ENCODE measurements at places on chromosomes 1 and 21. TPM values are rescaled to one million over a fixed set of nuclear protein-coding genes. Genes with fewer than 3 reads are reported as not detected.

WNT3A gene
- total RNA-seq: 0.21 TPM

LGR6 gene
- 9.2 TPM for total RNA-seq

HLX gene
- total RNA-seq: 7.5 TPM

GRCh38 chr1:26787381-26787705, 407 bp upstream of the PIGV start:
- DNase-seq: no peak

EFCAB7 gene
- 8.7 TPM for total RNA-seq

DNA sequence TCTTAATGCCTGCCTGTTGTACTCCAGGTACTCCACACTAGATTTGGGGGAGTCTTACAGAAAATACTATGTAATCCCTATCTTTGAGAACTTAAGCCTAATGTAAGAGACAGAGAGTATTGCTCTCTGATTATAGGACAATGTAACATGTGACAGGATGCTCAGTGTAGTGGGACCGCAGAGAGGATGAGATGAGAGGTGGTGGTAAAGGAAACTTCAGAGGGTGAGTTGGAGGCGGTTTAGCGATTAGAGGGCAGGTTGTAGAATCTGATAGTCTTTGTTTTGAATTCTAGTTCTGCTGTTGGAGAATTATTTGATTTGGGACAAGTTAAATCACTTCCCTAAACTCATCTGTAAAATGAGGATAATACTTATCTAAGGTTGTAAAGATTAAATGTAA, 5.4 kb downstream of the SOAT1 start:
- no peak for DNase-seq

GCSAML gene
- 0.91 TPM for total RNA-seq

- no peak for DNase-seq
Observed at GRCh38 chr1:8010080-8010664, 15.9 kb downstream of the ERRFI1 start.
